ENCODE measurements at places on chromosomes 5 and 9.

DNA sequence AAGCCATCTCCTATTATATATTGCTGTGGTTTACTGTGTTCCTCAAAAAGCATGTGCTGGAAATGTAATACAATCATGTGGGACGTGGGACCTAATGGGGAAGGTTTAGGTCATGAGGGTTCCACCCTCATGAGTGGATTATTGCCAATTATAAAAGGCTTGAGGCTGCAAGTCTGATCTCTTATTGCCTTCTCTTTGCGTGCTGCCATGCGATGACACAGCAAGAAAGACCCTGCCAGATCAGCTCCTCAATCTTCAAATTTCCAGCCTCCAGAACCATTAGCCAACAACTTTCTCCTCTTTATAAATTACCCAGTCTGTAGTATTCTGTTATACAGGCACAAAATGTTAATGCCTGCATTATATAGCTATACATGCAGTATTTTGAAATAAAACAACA lies 45.4 kb downstream of the MARCHF11 start:
- no peak for DNase-seq

DNA sequence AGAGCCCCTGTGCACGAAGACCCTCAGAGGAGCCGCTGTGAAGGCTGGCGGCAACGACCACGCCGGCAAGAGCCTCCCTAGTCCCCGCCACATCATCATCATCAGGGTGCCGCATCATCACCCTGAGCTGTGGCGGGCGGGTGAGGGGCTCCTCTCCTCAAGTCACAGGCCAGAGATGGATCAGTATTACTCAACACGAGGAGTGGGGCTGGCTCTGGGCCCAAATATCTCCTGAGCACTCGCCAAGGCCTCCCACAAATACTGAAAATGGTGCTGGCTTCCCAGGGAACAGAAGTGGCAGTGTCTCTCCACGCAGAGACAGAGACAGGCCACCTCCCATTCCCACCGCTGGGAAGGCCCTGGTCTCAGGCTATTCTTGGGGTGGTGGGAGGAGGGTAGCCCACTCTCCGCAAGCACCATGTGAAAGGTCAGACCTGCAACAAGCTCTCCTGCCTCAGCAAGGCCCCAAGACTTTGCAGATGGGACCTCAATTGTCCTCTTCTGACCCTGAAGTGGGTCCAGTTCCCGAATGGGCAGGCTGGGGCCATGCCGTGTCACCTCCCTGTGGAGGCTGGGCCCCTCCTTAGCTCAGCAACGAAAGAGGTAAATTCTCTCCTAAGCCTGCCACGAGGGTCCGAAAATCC lies 39.3 kb upstream of the ZNF354A start:
- DNase-seq, result no peak

GRCh38 chr5:139667001-139667729 lies 19.0 kb downstream of the CXXC5 start:
- DNase-seq, result no peak

DNA sequence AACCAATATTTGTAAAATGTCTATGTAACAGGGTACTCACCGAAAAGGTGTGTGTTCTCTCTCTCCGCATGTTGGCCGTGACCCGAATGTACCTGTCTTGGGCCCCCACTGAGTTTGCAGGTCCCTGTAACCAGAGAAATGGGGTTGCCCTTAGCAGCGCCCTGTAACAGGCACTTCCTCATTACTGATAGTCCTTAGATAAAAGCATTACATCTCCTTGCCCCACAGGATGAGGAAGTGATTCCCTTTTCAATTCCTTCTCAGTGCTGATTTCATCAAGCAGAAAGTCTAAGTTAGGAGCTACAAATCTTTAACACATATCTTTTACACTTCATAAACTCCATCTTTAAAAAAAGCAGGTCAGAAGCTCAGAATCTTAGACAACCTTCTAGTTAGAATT lies 15.2 kb upstream of the HMHB1 start:
- no peak for DNase-seq

GRCh38 chr9:85420750-85421149 lies 321.0 kb downstream of the AGTPBP1 start:
- no peak for DNase-seq

- no peak for DNase-seq
These were observed 10.9 kb downstream of the MFAP3 start for GRCh38 chr5:154049636-154050035.

Data from cerebellar nuclear complex (tissue), 1 donor.